Ovary (tissue), 10 donors: ENCODE measurements at places on chromosomes 3 and 15. TPM values are rescaled to one million over a fixed set of nuclear protein-coding genes. Genes with fewer than 3 reads are reported as not detected.

Gene CISH
- total RNA-seq, result 16.9 TPM

Gene LRRC58
- 25.3 TPM for total RNA-seq

Gene FAM107A
- total RNA-seq, result 25.2 TPM

Gene CCDC80
- total RNA-seq, result 117 TPM

Gene DUT
- 108 TPM for total RNA-seq

Gene HRG
- total RNA-seq, result 0.13 TPM

Gene BNC1
- total RNA-seq, result 2.8 TPM

Gene TTLL13
- total RNA-seq, result 0.15 TPM

Gene LRRIQ4
- total RNA-seq, result 0.30 TPM

Gene XPC
- total RNA-seq, result 38.7 TPM

Gene TNFSF10
- total RNA-seq, result 9.6 TPM

Gene ZNF80
- total RNA-seq, result not detected

Gene ANKUB1
- 0.48 TPM for total RNA-seq

Gene ARRDC4
- 35.2 TPM for total RNA-seq

Gene RPUSD2
- 12.6 TPM for total RNA-seq

- H3K4me1 ChIP-seq, result no peaks in the 10 kb centered on the region
- H3K36me3 ChIP-seq, result no peaks in the 10 kb centered on the region
- no peak overlapping the region for H3K4me3 ChIP-seq
- no peak for DNase-seq
- no peaks in the 10 kb centered on the region for H3K27me3 ChIP-seq
- H3K27ac ChIP-seq, result no peak overlapping the region
Measured at GRCh38 chr3:95813244-95813643, 1001.1 kb upstream of the EPHA6 start.

- no peak overlapping the region for H3K4me3 ChIP-seq
- no peaks in the 10 kb centered on the region for H3K27me3 ChIP-seq
- H3K36me3 ChIP-seq, result no peaks in the 10 kb centered on the region
- DNase-seq, result no peak
- H3K27ac ChIP-seq, result no peak overlapping the region
Measured at GRCh38 chr3:9151240-9151639, 98.2 kb downstream of the SRGAP3 start.

DNA sequence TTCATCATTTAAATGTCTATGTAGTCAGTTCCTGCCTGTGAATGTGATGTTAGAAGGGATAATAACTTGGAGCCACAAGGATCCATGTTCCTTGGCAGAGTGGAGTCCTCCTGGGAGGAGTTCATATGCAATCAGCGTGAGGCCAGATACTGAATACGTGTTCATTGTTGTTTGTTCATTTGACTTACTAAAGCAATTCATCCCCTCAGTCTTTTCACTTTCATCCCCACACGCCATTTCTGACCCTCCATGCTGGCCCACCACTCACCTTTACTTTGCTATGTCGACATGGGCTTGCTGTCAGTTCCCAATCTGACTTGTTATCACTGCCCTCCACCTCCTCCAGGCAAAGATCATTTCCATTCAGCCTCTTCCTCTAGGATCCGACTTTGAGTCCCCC lies 91.8 kb downstream of the SSR3 start:
- no peaks in the 10 kb centered on the region for H3K27me3 ChIP-seq
- H3K4me1 ChIP-seq, result no peaks in the 10 kb centered on the region
- no peak for DNase-seq
- H3K27ac ChIP-seq, result no peak overlapping the region
- H3K36me3 ChIP-seq, result no peaks in the 10 kb centered on the region

- no peaks in the 10 kb centered on the region for H3K27me3 ChIP-seq
- H3K27ac ChIP-seq, result no peak overlapping the region
- H3K36me3 ChIP-seq, result no peaks in the 10 kb centered on the region
- no peak overlapping the region for H3K4me3 ChIP-seq
- DNase-seq, result no peak
Measured at GRCh38 chr15:92533298-92533697, 122.3 kb downstream of the FAM174B start.

DNA sequence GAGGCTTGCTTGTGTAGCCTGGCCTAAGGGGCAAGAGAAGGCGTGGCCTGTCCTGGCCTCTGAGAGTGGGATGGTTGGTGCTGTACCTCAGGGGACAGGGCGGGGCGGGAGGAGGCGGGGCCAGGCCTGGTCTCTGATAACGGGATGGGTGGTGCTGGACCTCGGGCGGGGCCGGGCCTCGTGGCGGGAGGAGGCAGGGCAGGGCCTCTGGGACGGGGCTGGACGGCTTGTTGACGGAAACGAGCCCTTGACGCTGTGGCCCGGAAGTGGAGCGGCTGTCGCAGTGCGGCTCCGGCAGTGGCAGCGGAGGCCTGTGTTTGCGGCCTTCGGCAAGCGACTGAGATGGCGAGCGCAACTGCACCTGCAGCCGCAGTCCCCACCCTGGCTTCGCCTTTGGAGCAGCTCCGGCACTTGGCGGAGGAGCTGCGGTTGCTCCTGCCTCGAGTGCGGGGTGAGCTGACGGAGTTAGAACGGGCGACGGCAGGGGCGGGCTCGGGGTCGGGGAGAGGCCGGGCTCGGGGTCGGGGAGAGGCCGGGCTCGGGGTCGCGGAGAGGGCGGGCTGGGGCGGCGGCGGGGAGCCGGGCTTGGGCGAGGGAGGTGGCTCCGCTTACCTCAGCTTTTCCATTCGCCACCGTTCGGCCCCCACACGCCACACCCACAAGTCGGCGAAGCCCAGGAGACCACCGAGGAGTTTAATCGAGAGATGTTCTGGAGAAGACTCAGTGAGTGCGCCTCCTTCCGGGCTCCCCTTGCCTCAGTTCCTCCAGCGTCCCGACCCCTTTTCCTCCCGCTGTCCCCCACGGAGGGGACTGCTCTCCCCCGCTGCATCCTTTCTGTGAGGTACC lies at the start of gene CCNDBP1:
CCNDBP1 (plus strand) TSS at position 247 of the 846 bp plus-strand sequence; CDS start at position 343, 96 bp downstream.
- peak within 1 kb of the TSS; percentile 69 for H3K27ac ChIP-seq
- peak; percentile 79 for DNase-seq
- H3K4me3 ChIP-seq, result peak within 1 kb of the TSS; percentile 91

DNA sequence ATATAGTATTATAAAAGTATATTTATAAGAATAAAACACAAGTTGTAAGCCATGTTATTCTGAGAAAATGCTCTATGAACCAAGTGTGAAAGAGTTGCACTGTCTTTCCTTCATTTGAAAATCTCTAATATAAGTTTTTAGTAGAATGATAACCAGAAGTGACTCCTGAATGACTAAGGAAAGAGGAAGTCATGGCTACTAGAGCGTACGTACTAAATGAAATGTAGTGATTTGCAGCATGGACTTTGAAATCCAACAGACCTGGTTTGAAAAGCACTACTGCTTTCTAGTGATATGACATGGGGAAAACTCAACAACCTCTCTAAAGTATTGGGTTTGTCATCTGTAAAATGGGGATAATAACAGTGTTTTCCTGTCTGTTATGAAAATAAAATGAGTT lies 10.3 kb upstream of the DNAJC13 start:
- no peak for DNase-seq
- H3K4me1 ChIP-seq, result no peaks in the 10 kb centered on the region
- no peaks in the 10 kb centered on the region for H3K36me3 ChIP-seq

- H3K27me3 ChIP-seq, result no peaks in the 10 kb centered on the region
- H3K27ac ChIP-seq, result no peak overlapping the region
- H3K36me3 ChIP-seq, result no peaks in the 10 kb centered on the region
Measured at GRCh38 chr3:150327678-150328653, 80.1 kb upstream of the TSC22D2 start.

GRCh38 chr15:52228921-52229320 lies 37.7 kb upstream of the GNB5 start:
- H3K36me3 ChIP-seq, result no peaks in the 10 kb centered on the region
- no peak for DNase-seq
- no peaks in the 10 kb centered on the region for H3K27me3 ChIP-seq
- H3K4me3 ChIP-seq, result no peak overlapping the region
- H3K4me1 ChIP-seq, result no peaks in the 10 kb centered on the region

DNA sequence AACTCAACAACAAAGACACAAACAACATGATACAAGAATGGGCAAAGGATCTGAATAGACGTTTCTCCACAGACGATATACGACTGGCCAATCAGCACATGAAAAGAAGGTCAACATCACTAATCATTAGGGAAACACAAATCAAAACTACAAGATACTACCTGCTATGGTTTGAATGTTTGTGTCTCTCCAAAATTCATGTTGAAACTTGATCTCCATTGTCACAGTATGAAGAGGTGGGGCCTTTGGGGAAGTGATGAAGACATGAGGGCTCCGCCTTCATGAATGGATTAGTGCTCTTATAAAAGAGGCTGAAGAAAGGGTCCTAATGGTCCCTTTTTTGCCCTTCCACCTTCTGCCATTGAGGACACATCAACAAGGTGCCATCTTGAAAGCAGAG lies 32.3 kb downstream of the ACAP2 start:
- no peak for DNase-seq
- H3K4me3 ChIP-seq, result no peak overlapping the region
- H3K27me3 ChIP-seq, result no peaks in the 10 kb centered on the region
- no peaks in the 10 kb centered on the region for H3K4me1 ChIP-seq
- no peaks in the 10 kb centered on the region for H3K36me3 ChIP-seq

- H3K36me3 ChIP-seq, result no peaks in the 10 kb centered on the region
- peaks cover 6% of the 10 kb centered on the region for H3K4me1 ChIP-seq
- H3K4me3 ChIP-seq, result no peak overlapping the region
- DNase-seq, result no peak
Measured at GRCh38 chr3:120088622-120089021, 5.6 kb downstream of the GSK3B start.

DNA sequence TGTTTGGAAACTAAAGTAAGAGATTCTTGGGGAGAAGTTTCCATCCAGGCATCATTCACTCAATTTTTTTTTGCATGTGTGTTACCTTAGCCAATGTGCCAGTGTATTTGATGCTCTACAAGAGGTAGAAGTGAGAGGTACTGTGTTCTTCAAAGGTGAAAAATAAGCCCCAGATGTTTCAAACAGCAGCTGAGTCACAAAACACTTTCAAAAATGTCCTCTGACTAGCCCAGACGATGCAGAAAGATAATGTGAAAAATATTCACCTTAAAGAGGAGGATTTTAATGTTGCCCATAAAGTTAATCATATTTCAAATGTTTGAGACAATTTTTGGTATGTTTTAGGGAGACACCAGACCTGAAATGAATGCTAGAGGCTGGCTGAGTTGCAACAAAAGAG lies 107.7 kb upstream of the RASGRP1 start:
- no peak overlapping the region for H3K27ac ChIP-seq
- no peaks in the 10 kb centered on the region for H3K4me1 ChIP-seq
- H3K36me3 ChIP-seq, result no peaks in the 10 kb centered on the region
- no peaks in the 10 kb centered on the region for H3K27me3 ChIP-seq
- H3K4me3 ChIP-seq, result no peak overlapping the region
- DNase-seq, result no peak

GRCh38 chr3:53483821-53484220 lies 10.6 kb upstream of the CACNA1D start:
- no peak for DNase-seq
- H3K27ac ChIP-seq, result no peak overlapping the region
- no peaks in the 10 kb centered on the region for H3K4me1 ChIP-seq
- no peak overlapping the region for H3K4me3 ChIP-seq

DNA sequence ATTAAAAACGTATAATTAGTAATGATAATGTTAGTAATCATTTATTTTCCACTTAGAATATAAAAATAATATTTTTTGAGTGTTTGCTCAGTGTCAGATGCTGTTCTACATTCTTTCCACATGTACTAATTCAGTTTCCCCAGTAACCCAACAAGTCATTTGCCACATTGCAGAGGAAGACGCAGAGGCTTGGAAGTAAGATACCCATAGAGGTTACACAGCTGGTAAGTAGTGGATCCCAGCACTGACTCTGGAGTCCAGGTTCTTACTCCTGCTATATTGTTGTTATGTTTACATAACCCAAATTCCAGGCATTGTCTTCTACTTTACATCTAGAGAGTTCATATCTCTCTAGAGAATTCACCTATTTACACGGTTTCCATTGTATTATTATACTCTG lies 48.2 kb upstream of the MYO5C start:
- H3K4me3 ChIP-seq, result no peak overlapping the region
- no peak for DNase-seq
- H3K27ac ChIP-seq, result no peak overlapping the region
- H3K4me1 ChIP-seq, result no peaks in the 10 kb centered on the region
- no peaks in the 10 kb centered on the region for H3K27me3 ChIP-seq

DNA sequence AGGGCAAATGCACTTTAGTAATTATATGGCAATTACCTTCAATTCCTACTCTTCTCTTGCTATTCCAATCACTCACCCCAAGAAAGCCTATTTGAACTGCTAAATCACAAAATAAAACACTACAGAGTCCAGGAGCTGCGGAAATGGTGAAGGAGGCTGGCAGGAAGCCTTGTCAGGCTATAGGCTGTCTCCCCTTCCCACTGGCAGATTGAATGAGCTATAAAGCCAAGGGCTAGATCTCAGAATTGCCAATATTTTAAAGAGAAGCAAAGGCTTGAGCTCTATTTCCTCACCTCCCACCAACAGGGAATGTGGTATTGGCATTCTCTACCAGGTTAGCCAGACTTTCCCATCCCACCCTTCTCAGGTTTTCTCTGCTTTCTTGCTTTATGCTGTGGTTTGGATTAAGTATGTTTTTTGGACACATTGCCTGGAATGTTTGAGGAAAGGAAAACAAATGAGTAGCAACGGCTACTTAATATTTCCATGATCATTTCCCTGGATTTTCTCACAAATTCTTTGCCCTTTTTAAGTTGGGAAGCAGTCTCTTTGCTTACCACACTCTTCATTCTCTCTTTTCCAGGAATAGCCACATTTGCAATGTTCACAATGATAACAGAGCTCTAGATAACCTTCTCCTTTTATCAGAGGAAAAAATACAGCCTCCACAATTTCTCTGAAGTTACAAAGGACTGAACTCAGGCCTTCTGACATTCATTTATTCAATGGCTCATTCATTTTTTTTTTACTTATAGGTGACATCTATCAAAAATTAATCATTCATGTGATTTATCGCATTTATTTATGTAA lies 1125.4 kb downstream of the ROBO1 start:
- no peak for DNase-seq
- no peaks in the 10 kb centered on the region for H3K4me1 ChIP-seq
- no peaks in the 10 kb centered on the region for H3K36me3 ChIP-seq
- no peak overlapping the region for H3K27ac ChIP-seq

- no peaks in the 10 kb centered on the region for H3K36me3 ChIP-seq
- no peak for DNase-seq
- H3K4me1 ChIP-seq, result no peaks in the 10 kb centered on the region
- H3K27me3 ChIP-seq, result no peaks in the 10 kb centered on the region
Measured at GRCh38 chr3:131299836-131300235, 81.7 kb upstream of the NUDT16 start.

DNA sequence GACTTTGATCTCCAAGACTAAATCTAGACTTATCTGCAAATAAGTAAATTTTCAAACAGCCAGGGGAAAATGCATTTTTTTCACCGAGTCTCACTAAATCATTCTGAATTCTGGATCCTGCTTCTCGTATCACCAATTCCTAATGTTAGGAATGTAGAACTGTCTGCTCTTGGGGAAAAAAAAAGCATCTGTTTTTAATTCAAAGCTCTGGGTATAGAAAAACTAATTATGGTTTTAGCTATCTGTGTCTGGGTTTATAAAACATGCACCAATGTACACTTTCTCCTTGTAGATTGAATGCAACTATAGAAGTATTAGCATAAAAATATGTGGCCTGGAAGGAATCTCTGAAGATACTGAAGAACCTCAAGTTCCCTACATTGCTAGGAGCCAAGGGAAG lies 4.8 kb upstream of the CDAN1 start:
- no peak overlapping the region for H3K27ac ChIP-seq
- H3K4me1 ChIP-seq, result no peaks in the 10 kb centered on the region
- no peak overlapping the region for H3K4me3 ChIP-seq
- no peak for DNase-seq
- no peaks in the 10 kb centered on the region for H3K27me3 ChIP-seq
